ENCODE measurements at places on chromosomes 2 and 18. TPM values are rescaled to one million over a fixed set of nuclear protein-coding genes. Genes with fewer than 3 reads are reported as not detected.

OTOS gene
- total RNA-seq: not detected

PROM2 gene
- total RNA-seq: 0.25 TPM

SNORC gene
- 1.2 TPM for total RNA-seq

DLGAP1 gene
- 0.12 TPM for total RNA-seq

CFAP65 gene
- not detected for total RNA-seq

Data from uterine smooth muscle cell (primary cell).